ENCODE measurements at places on chromosomes 16 and 17.

DNA sequence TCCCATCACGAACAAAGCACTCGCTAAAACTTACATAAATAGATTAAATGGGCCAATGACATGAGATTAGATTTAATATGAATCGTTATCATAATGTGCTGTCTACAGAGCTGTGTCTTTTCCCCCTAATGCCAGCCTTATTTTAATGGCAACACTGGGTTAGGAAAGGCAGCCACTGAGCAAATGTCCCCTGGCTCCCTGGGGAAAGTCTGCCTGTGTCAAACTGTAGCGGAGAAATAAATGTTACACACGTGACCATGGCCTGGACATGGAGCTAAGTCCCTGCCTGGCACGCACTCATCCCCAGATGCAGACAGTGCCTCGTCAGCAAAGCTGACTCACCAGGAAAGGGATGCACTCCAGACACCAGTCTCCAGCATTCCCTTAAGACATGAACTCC is 61.3 kb upstream of the SDK2 start:
- peak; percentile 94 for DNase-seq

GRCh38 chr16:85608515-85608885 is 4.6 kb upstream of the GSE1 start:
- DNase-seq = no peak

- DNase-seq = no peak
These were observed 8.3 kb upstream of the NOS2 start for GRCh38 chr17:27808628-27809027.

GRCh38 chr17:73657473-73658116 is 13.3 kb upstream of the SDK2 start:
- peak; percentile 31 for DNase-seq

Data from fibroblast of skin of back (primary cell).